ENCODE measurements at places on chromosomes 1 and 21. TPM values are rescaled to one million over a fixed set of nuclear protein-coding genes. Genes with fewer than 3 reads are reported as not detected.

BRINP2 gene
- total RNA-seq, result not detected

MFAP2 gene
- 1.4 TPM for total RNA-seq

NDUFS2 gene
- total RNA-seq, result 147 TPM

DENND4B gene
- total RNA-seq, result 13.8 TPM

DCDC2B gene
- total RNA-seq, result not detected

CFHR3 gene
- total RNA-seq, result not detected

C1orf56 gene
- 17.9 TPM for total RNA-seq

KCNJ15 gene
- total RNA-seq, result not detected

PTPRF gene
- total RNA-seq, result 8.7 TPM

GSTM1 gene
- total RNA-seq, result not detected

C21orf58 gene
- 2.4 TPM for total RNA-seq

TMPRSS15 gene
- 0.58 TPM for total RNA-seq

FCRL2 gene
- 0.03 TPM for total RNA-seq

HOOK1 gene
- total RNA-seq, result not detected

FGGY gene
- total RNA-seq, result 11.3 TPM

SH3BGR gene
- 4.1 TPM for total RNA-seq

PPFIA4 gene
- total RNA-seq, result 4.8 TPM

PCBP3 gene
- total RNA-seq, result not detected

OR2L5 gene
- not detected for total RNA-seq

TMEM9 gene
- total RNA-seq, result 132 TPM

SLC5A9 gene
- 0.74 TPM for total RNA-seq

PIGR gene
- not detected for total RNA-seq

EXTL1 gene
- total RNA-seq, result 7.1 TPM

KRTAP7-1 gene
- not detected for total RNA-seq

AMPD1 gene
- not detected for total RNA-seq

Data from SK-MEL-5 (cell line).